Activated B cell treated with CpG ODN at 0.5 μM for 24 hours (primary cell): ENCODE measurements at places on chromosomes 5 and 9.

- DNase-seq = no peak
Measured at GRCh38 chr5:56346044-56346710, 113.0 kb upstream of the ANKRD55 start.

DNA sequence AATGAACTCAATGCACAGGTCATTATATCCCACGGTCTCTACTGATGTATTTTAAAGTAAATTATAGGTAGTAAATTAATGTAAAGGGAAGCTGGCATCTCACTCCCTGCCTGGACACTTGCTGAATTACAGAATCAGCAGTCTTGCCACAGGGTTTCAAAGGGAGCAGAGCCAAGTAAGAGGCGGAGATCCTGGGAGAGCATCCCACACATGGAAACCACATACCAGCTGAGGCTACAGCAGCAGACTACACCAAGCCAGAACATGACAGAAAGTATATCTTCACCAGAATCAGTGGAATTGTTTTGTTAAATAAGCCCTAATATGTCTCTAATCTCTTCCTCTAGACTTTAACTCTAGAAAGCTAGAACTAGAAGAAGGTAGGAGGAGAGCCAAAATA lies 1689.2 kb upstream of the WWC1 start:
- no peak for DNase-seq

DNA sequence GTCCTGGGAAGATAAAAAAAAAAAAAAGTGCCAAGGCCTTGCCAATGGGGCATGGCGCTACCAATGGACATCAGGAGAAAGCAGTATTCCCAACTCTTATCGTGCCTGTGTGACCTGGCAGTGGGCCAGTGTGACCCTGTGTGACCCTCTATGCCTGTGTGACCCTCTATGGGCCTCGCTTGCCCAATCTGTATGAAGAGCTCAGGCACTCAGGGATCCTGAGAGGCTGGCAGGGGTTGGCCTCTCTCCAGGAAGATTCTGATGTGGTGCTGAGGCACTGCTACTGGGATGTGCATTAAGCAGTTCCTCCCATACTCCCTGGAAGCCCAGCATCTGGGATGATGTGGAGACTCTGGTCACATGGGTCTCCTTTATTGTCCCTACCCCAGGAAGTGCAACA lies 179.2 kb downstream of the MACROH2A1 start:
- no peak for DNase-seq

DNA sequence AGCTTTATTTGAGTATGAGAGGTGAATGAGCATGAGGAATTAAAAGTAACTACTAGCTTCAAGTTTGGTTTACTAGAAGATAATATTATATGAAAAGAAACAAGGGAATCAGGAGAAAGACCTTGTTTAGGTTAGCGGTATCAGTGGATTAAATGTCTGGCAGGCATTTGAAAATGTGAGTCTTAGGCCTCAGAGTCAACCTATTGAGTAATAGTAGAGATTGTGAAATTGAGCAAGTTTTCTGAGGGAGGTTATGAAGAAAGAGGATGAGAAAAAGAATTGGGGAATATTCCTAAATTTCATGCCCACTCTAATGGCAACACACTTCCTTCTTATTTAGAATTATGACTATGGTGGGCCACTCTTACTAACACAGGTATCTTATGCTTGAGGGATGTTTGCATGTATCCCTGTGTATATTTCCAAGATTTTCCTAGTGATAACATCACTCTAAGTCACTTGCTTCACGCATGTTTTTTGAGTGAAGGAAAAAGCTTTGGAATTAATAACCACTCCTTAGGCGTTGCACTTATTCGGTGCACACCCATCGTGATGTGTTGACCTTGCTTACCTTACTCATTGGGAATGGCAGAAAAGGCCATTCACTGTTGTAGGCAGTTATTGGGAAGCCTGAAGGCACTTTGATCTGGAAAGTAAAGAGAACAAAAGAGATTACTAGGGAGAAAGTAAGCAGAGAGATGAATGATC lies 8.2 kb upstream of the ELL2 start:
- no peak for DNase-seq

DNA sequence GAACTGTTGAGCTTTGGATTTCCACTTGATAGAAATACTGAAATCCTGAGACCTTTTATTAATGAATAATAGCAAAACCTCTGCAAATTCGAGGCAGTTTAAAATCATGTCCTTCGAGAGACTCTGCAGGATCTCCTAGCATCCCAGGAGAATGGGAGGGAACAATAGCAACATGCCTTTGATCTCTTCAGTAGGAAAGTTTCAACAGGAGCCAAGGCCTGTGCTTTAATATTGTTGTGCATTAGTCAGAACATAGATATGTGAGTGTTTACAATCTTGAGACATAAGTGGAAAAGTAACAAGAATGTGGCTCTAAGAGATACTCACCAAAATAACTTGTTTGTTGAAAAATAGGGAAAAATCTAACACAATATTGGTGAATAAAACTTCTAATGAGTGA lies 83.3 kb upstream of the LHFPL2 start:
- DNase-seq = no peak

- DNase-seq = no peak
Measured at GRCh38 chr5:120683580-120683979, 219.5 kb downstream of the PRR16 start.

GRCh38 chr9:4099976-4100735 lies 199.7 kb downstream of the GLIS3 start:
- DNase-seq = no peak

DNA sequence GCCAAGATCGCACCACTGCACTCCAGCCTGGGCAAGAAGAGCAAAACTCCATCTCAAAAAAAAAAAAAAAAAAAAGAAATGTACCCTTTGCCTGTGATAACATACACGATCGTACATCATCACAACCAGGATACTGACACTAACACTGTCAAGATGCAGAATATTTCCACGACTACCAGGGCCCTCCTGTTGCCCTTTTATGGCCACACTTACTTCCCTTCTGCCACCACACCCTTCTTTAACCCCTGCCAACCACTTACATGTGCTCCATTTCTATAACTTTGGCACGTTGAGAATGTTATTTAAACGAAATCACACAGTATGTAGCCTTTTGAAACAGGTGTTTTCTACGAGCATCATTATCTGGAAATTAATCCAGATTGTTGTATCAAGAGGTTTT lies 69.0 kb upstream of the OTULINL start:
- no peak for DNase-seq

DNA sequence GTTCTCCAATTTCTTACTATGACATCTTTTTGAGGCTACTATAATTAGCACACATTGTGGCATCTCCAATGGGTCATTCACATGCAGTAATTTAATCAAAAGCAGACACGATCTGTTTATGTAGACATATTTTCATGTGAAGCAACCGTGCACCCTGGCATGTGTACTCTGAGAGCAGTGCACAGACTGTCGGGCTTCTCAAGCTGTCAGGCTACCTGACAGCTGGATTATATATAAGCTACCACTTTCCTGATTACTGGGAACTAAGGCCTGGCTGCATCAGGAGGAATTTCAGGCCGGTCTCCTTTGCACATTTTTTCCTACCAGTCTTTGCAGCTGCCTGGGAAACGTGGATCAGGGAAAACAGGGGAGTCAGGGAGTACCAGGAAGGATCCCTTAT lies 197.5 kb downstream of the MAPKAP1 start:
- no peak for DNase-seq

DNA sequence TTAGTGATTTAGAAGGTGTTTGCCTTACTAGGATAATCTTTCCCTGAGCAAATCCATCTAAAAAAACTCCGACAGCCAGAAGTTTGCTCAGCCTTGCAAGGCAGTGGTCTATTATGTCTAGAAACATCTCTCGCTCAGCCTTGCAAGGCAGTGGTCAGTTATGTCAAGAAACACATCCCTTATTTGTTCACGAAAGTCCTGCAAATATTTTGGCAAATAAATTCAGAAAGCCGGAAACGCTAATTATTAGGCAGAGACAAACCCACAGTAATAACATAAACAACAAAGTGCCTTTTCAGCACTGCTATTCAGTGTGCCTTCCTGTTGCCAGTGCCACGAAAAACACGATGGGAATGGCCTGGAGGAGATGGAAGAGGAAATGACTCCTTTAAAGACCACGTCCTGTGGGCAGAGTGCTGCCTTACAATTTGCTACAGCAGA lies 184.5 kb downstream of the GNAQ start:
- no peak for DNase-seq

DNA sequence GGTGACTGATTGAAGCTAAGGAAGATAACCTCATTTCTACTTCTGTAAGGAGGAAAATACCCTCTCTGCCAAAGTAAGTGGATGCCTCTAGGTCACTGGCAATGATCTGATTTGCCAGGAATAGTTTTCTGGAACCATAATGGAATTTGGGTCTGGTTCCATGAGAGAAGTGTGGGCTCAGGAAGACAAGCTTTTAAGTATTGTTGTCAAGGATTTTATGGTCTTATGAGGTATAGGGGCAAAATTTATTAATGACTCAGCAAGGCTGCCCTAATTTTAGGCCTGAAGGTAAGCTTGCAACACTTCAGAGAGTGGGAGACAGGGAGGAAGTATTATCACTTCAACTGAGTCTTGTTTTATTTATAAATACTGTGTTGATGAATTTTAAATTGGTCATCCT lies 322.6 kb upstream of the ACTBL2 start:
- DNase-seq = no peak

GRCh38 chr5:118326481-118327045 lies 661.8 kb downstream of the DTWD2 start:
- no peak for DNase-seq

DNA sequence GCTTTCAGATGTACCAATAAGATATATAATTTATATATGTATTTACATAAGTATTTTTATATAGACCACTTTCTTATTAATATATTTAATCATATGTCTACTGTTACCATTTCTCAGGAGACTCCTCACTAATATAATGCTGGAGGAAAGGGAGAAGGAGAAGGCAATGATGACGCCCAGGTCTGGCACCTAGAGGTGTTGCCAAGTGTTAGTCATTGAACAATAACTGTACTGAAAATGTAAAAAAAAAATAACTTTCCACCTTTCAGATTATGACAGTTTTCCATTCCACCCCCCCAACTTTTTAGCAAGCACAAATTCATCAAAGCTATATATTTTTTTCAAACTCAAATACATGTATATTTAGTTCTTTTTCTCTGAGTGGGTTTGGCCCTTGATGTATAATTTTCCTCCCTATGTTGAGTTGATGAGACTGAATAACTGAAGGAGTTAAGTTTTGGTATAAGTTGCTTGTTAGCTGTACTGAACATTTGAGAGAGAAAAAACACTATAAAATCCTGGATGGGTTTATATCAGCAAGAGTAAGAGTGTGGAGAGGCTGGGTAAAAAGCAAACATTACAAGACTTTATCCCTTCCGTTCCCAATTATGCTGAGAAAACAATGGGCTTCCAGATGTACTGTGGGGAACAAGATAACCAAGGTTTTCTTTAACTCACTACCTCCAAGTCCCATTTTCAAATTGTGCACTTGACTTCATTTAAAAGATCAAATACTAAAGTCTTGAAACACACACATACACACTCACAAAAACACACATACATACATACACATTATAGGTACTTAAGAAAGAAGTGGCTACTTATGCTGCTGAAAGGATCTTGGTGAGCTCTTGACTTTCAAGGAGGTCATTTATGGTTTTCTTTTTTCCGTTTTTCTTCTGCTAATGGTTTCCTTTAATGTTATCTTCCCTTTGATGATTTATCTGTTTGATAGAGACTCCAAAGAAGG lies 142.8 kb upstream of the IFNE start:
- no peak for DNase-seq

DNA sequence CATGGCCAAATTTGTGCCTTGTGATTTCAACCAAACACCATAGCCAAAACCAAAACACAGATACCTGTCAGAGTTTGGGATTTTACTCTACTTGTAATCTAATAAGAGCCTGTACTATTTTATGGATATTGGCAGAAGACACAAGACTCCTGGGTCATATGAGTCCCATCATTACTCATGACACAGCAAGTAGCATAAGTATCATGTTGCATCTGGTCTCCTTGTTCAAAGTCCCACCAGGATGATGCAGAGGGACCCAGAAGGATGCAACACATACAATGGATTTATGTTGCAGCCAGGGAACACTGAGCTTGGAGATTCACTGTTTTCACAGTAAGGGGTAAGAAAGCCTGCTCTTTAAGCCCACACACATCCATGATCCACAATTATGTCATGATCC lies 13.2 kb upstream of the ACO1 start:
- DNase-seq = no peak

DNA sequence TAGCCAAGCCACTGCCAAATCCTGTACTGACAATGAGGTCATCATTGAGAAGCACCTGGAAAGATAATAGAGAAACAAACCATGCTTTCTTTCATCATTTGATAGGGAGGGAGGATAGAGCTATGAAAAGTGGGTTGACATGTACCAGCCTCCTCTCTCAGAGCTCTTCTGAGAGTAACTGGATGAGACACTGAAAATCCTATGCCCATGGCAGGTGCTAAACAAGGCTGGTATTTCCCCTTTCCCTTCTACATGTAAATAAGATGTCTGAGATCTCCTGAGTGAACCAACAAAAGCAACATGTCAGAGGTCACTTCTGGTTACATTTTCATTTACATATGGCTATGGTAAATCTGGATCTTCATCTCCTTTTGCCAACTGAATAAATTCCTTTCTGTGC lies 45.3 kb upstream of the TRAF1 start:
- DNase-seq = no peak

DNA sequence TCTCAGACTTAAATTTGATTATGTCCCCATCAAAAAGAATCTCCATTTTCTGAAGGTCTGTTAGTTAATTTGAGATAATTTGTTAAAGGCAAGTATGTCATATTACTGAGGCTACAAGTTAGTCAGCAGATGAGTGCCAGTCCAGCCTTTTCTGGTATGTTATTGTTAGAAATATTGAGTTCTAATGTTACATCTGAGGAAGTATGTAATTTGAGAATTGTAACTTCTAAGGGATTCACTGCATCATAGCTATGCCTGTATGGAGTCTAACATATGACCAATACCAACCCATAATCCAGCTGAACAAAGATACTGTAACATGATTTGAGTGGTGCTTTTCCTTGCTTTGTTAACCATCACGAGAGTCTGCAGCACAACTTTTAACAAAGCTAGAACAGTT lies 13.9 kb downstream of the SLC23A1 start:
- no peak for DNase-seq

- no peak for DNase-seq
Measured at GRCh38 chr9:128151309-128152132, 2.3 kb downstream of the LCN2 start.

DNA sequence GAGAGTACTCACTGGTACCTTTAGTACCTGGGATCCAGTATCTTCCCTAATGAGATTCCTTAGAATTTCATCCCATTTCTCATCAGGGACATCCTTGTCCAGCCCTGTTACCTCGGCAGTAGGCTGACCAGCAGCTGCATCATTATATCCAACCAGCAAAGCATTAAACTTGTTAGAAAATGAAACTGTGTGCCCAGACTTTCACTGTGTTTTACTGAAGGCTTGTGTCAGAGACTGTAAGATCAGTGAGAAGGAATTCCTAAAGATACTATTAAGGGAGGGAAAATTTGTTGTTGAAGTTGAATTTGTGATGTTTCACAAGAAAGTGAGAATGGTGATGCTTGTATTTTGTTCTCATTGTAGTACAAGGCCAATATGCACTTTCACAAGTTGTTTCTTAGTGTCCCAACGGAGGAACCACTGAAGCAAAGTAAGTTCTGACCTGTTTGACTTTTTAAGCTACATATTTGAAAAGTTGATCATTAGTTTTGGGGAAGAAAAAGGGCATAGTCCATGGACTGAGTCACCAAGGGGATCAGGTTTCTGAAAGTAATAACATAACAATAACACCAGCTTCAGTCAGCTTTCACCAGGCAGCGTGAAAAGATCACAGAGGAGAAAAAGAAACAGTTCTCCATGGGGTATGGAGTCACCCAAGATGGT lies 48.8 kb downstream of the GRAMD2B start:
- no peak for DNase-seq

- DNase-seq = no peak
Measured at GRCh38 chr5:57119031-57119430, 54.8 kb upstream of the GPBP1 start.
